ENCODE measurements at places on chromosomes 6 and 20.

DNA sequence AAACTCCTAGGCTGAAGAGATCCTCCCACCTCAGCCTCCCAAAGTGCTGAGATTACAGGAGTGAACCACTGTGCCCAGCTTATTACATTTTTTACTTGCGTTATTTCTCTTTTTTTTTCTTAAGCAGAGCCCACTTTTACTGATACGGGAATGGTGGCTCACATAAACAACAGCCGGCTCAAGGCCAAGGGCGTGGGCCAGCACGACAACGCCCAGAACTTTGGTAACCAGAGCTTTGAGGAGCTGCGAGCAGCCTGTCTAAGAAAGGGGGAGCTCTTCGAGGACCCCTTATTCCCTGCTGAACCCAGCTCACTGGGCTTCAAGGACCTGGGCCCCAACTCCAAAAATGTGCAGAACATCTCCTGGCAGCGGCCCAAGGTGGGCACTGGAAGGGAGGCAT, 10.5 kb downstream of the CAPN11 start:
- DNase-seq = no peak

GRCh38 chr6:158009114-158009891, 27.6 kb downstream of the SYNJ2 start:
- DNase-seq = no peak

- DNase-seq = no peak
These were observed 306.3 kb downstream of the PHF3 start for GRCh38 chr6:63941747-63942470.

- DNase-seq = no peak
These were observed 117.9 kb downstream of the GMDS start for GRCh38 chr6:2127484-2127911.

DNA sequence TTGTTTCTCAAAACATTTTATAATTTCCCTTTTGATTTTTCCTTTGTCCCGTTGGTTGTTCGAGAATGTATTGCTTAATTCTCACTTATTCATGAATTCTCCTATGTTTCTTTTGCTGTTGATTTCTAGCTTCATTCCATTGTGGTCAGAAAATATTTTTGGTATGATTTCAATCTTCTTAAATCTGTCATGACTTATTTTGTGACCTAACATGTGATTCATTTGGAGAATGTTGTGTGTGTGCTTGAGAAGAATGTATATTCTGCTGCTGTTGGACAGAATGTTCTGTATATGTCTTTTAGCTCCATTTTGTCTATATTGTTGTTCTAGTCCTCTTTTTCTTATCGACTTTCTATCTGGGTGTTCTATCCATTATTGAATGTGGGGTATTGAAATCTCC, 286.2 kb upstream of the RNF217 start:
- DNase-seq = no peak

DNA sequence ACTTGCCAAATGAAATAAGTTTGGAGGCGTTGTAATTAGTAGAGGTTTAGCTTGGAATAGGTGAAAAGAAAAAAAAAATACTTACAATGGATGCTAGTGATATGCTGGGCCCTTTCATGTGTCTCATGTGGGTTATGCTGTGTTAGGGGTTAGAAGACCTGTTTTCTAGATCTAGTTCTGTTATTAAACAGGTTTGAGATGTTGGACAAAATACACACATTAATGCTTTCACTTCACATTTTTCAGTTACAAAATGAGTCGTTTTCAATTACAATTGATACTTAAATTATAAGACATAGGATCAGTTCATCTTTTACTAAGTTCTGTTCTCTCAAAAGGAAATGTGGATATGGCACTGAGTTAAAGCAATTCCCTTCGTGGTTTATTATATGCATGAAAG, 509.8 kb downstream of the EPM2A start:
- DNase-seq = no peak

GRCh38 chr6:16217156-16217721, 21.1 kb upstream of the GMPR start:
- no peak for DNase-seq

DNA sequence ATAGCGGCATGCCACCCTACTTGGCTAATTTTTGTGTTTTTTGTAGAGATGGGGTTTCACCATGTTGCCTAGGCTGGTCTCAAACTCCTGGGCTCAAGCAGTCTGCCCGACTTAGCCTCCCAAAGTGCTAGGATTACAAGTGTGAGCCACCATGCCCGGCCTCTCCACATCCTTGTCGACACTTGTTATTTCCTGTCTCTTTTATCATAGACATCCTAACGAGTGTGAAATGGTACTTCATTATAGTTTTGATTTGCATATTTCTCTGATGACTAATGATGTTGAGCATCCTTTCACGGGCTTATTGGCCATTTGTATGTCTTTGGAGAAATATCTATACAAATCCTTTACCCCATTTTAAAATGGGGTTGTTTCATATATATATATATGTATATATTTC, 39.0 kb upstream of the ASXL1 start:
- DNase-seq = no peak

GRCh38 chr20:56831795-56832194, 202.7 kb downstream of the TFAP2C start:
- no peak for DNase-seq

DNA sequence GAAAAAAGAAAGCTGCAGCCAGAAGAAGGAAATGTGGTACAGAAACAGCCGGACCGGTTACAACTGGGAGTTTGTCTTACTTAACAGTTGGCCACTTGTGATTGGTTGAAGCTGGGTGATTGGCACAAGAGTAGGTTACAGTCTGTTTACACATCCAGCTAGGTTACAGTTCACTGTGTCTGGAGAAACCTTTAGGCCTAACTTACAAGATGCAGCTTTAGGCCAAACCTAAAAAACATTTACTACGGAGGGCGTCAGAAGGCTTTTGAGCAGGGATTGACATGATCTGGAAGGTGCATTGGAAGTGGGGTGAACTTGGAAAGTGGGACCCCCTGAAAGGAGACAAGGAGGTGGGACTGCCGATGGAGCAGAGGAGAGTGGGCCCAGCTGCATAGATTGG, 122.3 kb downstream of the BANF2 start:
- DNase-seq = no peak

DNA sequence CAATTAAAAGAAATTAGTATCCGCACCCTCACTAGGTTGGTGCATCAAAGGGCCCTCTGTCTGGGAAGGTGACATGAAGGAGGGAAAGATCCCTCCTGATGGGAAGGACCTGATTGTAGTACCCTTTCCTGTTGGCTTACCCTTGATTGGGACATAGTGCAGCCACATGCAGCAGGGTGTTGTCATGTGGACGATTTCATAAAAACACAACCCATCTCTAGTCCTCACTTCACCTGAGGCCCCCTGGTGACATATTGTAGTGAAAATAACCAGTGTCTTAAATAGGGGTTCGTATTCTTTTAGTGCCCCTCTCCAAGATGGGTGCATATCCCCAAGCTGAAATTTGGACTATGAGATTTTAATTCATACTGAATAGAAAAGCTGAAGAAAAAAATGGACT, 97.3 kb downstream of the SLX4IP start:
- DNase-seq = no peak

GRCh38 chr6:37008484-37009465, 3.3 kb downstream of the FGD2 start:
- no peak for DNase-seq

DNA sequence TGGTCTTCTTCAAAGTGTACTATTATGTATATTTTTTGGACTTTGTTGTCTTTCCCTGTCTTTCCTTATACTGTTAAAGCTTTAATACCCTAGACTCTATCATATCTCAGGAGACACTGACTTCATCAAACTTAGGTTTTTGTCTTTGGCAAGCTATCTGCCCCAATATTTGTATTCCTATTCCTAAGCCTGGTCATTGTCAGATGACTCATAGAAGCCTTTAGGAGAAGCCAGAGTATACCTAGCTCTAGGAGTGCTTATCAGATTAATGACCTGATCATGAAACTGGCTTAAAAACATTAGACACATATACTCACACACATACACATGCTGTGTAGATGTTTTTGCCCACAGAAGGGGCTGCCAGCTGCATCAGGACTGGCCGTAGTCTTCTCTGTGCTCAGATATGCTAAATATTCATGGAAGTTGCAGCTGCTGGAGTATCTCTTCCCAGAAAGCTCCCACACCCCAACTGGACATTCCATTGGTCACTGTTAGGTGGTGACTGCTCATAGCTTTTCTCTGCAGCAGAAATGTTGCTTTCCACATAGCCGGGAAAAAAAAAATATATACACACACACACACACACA, 102.0 kb downstream of the ANKS1A start:
- DNase-seq = no peak

GRCh38 chr6:33329058-33329457, 11.5 kb upstream of the ZBTB22 start:
- no peak for DNase-seq

DNA sequence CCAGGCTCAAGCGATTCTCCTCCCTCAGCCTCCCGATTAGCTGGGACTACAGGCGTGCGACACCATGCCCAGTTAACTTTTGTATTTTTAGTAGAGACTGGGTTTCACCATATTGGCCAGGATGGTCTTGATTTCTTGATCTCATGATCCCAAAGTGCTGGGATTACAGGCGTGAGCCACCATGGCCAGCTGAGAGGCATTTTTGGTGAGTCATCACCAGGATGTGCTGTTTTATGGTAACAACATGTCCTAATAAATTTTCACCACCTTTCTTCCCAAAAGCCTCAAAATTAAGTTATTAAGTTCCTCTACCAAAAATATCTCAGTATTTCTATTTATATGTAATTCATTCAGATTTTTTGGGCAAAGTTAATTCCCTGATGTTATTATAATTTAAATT, 53.5 kb downstream of the COL21A1 start:
- no peak for DNase-seq

Measured in 8988T (cell line).